NCI-H1048 (cell line): ENCODE measurements at places on chromosomes 16 and 17.

DNA sequence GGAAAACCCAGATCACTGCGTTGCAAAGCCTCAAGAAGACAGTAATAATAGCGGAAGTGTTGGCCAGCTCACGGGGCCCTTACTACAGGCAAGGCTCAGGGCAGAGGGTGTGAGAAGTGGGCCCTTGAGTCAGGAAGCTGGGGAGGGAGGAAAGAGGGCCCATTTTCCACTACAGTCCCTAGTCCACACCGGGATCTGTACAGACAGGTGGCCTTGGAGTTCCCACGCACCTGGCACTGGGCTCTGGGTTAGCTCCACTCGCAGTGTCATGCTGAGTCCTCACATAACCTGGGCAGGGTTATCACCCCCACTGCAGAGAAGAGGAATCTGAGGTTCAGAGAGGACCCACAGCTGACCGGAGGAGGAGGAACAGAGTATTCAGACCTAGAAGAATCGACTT lies 16.8 kb upstream of the MTSS2 start:
- no peak for DNase-seq

DNA sequence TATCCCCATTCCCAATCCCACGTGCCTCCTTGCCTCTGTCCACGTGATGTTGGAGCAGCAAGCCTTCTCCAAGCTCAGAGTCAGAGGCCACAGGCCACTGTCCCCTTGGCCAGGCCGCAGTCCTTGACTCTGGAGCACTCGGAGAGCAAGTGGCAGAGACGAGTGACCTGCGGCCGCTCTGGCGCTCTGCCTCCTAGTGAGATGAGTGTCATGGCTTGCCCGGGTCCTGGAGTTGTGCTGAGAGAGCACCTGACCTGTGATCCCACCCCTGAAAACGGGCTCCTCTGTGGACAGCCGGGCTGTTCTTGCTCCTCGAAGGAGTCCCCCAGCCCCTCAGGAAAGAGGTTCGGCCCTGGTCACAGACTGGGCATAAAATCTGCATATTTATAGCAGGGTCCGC lies 10.0 kb upstream of the FASN start:
- DNase-seq, result no peak

- no peak for DNase-seq
Observed at GRCh38 chr16:85637061-85637807, 24.1 kb downstream of the GSE1 start.

DNA sequence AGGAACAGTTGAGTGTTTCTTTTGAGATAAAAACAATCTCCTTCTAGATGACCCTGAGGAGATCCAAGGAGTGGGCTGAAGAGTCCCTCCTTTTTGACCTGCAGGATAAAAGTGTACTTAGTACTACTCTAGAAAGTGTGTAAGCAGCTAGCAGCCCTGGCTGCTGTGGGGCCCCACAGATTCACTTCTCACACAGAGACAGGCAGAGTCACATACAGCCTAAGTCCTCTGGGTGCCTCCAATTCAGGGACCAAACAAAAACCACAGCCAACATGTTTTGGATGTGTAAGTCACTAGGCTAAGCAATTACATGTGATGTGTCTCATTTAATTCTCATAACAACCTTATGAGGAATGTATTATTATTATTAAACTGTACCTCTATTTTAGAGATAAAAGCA lies 97.1 kb downstream of the TMEM100 start:
- no peak for DNase-seq

DNA sequence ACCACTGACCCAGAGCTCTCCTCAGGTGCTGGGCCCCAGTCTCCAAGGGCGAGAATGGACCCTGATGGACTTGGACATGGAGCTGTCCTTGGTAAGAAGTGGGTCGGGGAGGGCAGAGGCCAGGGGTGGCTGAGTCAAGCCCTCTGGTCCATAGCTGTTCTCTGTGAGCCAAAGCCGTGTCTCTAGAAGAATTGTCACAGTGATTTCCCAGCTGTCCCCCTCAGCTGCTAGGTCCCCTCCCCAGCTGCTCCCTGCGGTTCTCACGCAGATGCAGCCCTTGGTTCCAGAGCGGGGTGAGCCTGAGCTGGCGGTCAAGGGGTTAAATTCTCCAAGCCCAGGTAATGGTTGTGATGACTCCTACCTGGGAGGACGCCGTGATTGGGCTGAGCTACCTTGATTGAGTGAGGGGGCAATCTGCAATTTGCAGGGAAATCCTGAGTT lies 1.3 kb upstream of the NOL3 start:
- DNase-seq, result no peak

GRCh38 chr16:30418350-30419181 lies 11.2 kb downstream of the ZNF771 start:
- no peak for DNase-seq

- DNase-seq, result no peak
Observed at GRCh38 chr16:48250520-48251278, 3.4 kb upstream of the ABCC11 start.

DNA sequence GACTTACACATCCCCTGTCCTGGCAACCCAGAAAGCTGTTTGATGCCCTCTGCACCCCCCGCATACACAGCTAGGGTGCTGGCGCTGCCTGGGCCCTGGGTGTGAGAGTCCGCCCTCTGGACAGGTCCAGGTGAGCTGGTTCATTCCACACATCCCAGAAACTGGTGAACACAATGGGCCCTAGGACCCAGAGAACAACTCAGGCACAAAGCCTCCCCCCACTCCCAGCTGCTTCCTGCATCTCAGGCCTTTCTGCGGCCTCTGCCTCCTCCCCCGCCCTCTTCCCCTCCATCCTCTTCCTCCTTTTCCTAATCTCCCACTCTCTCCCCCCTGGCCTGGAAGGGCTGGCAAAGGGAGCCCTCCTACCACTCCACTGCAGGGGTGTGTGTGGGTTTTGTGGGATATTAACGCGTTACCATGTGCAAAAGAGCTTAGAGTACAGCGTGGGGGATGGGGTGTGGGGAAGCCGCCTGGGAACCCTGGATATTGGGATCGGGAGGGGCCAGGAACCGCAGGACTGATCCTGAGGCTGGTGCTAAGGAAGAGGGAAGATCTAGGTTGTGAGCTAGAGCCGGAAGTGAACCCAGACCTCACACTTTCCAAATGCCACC lies 1.6 kb upstream of the PPP1R9B start:
- DNase-seq, result peak; percentile 52

GRCh38 chr16:48156790-48157209 lies 1.0 kb upstream of the ABCC12 start:
- no peak for DNase-seq

DNA sequence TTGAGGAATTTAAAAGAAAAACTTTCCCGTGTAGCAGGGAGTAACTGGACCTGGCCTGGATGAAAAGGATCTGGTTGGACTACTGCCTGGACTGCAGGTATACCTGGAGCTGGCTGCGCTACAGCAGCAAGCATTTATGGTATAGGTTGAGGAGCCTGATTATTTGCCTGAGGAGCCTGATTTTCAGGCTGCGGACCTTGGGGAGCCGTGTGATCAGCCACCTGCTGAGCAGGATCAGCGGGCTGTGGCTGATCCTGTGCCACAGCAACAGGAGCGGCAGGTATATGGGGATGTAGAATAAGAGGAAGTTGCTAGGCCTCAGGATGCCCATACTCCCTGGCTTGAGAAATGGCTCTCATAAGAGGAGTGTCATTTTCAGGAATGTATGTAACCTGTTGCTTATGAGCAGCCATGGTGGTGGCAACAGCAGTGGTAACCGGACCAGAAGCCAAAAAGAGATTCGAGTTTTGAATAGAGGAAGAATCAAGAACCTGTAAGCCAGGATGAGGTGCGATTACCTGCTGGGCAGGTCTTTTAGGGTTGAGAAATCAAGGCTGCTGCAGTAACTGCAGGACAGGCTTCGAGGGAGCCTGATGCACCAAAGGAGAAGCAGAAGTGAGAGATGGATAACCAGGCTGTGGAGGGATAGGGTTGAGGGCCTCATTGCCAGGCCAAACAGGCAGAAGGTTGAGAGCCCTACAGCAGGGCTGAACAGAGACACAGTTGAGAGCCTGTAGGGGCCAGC lies 60.9 kb upstream of the ARL4D start:
- DNase-seq, result no peak

- no peak for DNase-seq
Observed at GRCh38 chr17:8015957-8016631, 13.7 kb downstream of the GUCY2D start.

- no peak for DNase-seq
Observed at GRCh38 chr16:16118337-16118736, 105.0 kb downstream of the ABCC6 start.

DNA sequence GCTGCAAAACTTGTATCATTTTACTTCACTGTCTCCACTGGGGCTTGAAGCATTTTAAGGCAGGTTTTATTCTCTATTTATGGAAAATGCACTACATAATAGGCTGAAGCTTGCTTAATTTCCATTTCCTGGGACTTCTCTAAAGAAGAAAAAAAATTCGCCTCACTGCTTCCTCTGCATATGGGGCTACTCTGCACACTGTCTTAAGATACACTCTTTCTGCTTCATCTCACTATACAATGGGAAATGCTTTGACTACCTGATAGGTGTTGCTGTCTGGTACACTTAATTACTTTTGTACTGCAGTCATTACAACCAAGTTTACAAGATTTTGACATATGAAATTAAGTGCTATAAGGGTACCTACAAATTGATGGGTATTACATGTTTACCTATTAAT lies 466.0 kb downstream of the KCNJ18 start:
- no peak for DNase-seq

- no peak for DNase-seq
Observed at GRCh38 chr17:10421211-10421610, 539 bp downstream of the MYH8 start.

- DNase-seq, result no peak
Observed at GRCh38 chr17:46979147-46979863, at the start of gene RPRML. Gene RPRML, minus strand, starts transcription at chr17:46979253. Its CDS starts 246 bp downstream, at chr17:46979007.

- no peak for DNase-seq
Observed at GRCh38 chr17:75472119-75472518, 15.7 kb downstream of the TMEM94 start.

DNA sequence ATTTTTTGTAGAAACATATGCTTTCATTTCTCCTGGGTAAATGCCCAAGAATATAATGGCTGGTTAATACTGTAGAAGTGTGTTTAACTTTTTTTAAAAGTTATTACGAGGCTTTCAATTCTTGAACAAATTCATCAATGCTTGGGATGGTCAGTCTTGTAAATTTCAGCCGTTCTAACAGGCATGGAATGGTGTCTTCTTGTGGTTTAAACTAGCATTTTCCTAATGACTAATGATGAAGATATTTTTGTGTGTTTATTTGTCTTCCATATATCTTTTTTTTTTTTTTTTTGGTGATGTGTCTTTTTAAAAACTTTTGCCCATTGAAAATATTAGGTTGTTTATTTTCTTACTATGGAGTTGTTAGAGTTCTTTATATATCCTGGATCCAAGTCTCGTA lies 67.1 kb downstream of the MGAT5B start:
- DNase-seq, result no peak

DNA sequence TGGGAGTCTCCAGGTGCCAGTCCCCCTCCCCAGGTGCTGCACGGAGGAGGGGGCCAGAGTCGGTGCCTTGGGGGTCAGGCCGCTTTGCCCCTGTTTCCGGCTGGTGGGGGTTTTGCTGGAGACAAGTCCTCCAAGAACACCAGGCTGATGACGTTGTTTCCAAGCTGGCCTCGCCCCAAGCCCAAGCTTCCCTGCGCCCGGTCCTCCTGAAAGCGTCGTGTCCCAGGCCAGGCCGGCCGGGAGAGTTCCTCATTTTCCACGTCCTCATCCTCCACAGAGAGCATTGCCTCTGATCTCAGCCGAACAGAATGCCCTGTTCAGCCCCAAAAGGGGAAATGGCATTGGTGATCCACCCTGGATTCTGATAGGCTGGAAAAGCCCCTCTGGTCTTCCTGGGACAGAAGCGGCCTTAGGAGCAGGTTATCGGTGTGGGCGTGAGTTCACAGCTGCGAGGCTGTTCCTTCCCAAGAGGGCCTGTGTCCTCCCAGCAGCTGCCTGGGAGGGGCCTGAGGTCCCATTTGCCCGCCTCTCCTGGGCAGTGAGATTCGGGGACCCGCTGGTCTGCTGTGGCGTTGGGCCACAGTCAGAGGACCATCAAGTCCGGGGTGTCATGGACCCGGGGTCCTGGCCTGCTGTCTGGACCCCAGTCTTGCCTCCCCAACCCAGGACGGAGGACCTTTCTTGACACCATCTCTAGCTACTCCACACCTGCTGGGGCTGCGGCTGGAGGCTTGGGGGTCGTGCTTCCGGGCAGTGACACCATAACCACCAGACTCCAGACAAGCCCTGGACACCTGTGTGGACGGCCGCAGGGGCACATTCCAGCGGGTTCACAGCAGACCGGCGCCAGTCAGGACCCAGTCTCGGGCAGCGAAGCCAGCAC lies 7.1 kb downstream of the SOX8 start:
- DNase-seq, result no peak

DNA sequence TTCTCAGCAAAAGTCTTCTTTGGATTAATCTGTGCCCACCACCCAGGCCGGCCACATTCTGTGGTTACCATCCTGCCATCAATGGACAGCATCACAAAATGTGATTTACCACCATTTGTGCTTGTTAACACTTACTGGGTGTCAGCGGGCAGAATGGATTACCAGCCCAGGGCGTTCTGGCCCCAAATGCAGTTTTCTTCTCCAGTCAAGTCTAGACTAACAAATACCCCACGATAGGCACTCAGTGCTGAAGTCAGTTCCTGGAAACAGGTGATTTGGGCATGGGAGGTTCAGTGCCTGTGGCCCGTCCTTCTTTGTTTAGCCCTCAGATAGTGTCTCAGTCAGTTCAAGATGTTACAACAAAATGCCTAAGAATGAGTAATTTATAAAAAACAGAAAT lies 38.8 kb upstream of the PHOSPHO1 start:
- DNase-seq, result no peak

DNA sequence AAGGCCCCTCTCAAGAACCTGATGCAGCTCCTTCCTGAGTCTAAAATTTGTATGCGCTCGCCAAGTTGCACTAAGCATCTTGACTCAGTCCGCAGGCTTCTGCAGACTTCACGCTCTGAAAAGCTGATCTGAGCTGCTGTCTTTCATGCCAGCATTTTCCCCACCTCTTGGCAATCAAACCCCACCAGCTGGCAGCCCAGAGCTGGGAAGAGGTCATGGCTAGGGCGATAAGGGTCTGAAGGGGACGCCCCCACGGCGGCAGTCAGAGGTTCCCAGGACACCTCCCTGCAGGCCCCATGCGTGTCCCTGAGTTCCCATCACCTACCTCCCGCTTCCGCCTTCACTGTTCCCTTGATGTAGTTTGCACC lies 5.1 kb upstream of the UNC13D start:
- no peak for DNase-seq

- DNase-seq, result no peak
Observed at GRCh38 chr16:83541231-83541630, 266.5 kb upstream of the HSBP1 start.
